Small intestine (tissue), 16 donors: ENCODE measurements at places on chromosomes 12 and 14.

- no peaks in the 10 kb centered on the region for H3K27me3 ChIP-seq
- H3K4me3 ChIP-seq: no peak overlapping the region
These were observed 45.1 kb upstream of the VRK1 start for GRCh38 chr14:96752125-96752524.

GRCh38 chr12:95205685-95206084 lies 11.6 kb downstream of the FGD6 start:
- H3K27ac ChIP-seq: no peak overlapping the region
- no peak overlapping the region for H3K4me3 ChIP-seq
- no peaks in the 10 kb centered on the region for H3K36me3 ChIP-seq
- H3K4me1 ChIP-seq: peaks cover 8% of the 10 kb centered on the region
- no peak for DNase-seq

DNA sequence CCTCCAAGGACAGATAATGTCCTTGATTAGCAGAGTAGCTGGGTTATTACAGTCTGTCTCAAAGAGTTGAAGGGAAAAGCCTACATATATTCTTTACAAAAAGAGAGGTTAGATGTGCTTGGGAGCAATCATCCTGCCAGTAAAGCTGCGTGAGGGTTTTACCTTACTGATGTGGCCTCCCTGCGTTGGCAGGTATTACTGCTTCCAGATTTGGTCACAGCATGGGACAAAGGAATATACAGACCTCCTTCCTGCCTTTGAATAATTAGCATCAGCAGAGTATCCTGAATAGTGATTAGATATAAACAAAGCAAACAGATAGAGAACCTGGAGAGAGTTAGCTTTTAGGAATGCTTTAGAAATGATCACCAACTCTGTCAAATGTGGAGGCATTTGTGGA lies 69.6 kb downstream of the TMTC2 start:
- no peak overlapping the region for H3K27ac ChIP-seq
- H3K4me1 ChIP-seq: no peaks in the 10 kb centered on the region
- no peak for DNase-seq
- peaks cover 2% of the 10 kb centered on the region for H3K36me3 ChIP-seq

DNA sequence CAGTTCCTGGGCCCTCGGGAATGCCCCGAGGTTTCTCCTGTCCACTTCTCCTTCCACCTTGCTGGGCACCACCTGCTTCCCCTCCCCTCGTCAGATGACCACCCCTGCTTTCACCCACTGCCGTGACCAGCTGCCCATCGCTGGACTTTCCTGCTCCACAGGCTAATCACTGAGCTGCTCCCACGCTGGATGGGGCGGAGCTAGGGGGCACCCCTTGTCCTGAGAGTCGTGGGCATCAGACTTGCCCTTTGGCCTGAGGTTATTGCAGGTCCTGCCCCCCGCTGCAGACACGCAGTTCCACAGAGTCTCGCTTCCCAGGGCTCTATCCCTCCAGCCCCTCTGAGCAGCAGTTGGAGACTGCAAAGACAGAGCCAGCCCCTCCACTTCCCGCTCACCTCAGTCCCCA lies 427 bp downstream of the SLC6A12 start:
- H3K27me3 ChIP-seq: peaks cover 8% of the 10 kb centered on the region
- H3K36me3 ChIP-seq: no peaks in the 10 kb centered on the region
- H3K4me1 ChIP-seq: no peaks in the 10 kb centered on the region
- no peak for DNase-seq
- H3K27ac ChIP-seq: no peak overlapping the region

- no peak for DNase-seq
- no peak overlapping the region for H3K27ac ChIP-seq
- no peaks in the 10 kb centered on the region for H3K4me1 ChIP-seq
- H3K27me3 ChIP-seq: no peaks in the 10 kb centered on the region
- no peak overlapping the region for H3K4me3 ChIP-seq
- no peaks in the 10 kb centered on the region for H3K36me3 ChIP-seq
These were observed 381.8 kb downstream of the EGLN3 start for GRCh38 chr14:33568935-33569579.
